Stimulated activated CD8-positive, alpha-beta memory T cell treated with anti-CD3 and anti-CD28 coated beads, Interleukin-12 subunit alpha, Interleukin-12 subunit beta, amount 100 ng/mL, for 4 hours (primary cell): ENCODE measurements at places on chromosomes 7 and 10.

DNA sequence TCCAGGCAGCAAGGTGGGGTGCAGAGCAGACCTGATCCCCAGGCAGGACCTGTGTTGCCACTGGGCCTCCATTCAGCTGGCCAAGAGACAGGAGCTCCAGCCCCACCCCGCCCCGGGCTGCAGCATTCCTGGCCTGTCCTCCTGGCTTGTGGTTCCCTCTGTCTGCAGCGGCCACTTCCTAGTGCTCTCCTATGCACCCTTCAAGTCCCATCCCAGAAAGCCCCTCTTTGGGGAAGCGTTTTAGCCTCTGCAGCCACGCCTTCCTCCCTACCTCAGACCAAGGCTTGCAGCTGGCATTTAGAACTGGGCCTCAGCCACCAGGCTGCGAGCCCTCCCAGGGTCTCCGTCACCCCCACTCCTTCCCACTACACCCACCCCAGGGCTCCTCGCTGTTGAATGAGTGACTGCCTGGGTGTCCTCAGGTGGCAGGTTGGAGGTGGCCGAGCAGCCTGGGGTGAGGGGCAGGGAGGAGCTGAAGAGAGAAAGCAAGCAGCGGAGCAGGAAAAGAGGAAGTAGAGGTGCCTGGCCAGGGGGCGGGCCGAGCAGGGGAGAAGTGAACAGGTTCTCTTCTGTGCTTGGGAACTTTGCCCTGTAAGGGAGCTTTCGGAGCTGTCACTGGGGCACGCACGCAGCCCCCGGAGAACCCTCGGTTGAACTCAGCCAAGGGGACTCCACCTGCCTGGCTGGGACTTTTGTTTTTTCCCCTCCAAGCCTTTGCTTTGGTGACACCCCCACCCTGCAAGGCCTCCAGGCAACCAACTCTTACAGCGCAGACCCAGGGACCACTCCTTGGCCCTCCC is 109.1 kb upstream of the TNRC18 start:
- peak; percentile 31 for DNase-seq

DNA sequence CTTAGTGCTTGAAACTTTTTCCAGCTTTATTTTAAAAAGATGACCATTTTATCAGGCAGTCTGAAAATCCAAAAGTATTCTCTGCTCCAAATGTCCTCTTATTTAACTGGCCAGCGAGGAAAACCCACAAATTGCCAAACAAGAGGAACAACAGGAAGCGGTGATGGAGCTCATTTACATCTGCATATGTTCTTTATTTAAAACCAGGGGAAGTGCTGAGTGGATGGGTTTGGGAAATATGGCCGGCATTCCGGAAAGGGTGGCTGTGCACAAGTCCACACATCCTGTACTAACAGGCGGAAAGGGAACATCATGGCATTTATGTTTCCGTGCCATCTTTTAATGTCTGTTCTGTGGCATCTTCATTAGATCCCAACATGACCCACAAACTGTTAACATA is 974.5 kb downstream of the LRMDA start:
- DNase-seq: no peak

- DNase-seq: no peak
These were observed 444.3 kb downstream of the AUTS2 start for GRCh38 chr7:70042533-70042932.

DNA sequence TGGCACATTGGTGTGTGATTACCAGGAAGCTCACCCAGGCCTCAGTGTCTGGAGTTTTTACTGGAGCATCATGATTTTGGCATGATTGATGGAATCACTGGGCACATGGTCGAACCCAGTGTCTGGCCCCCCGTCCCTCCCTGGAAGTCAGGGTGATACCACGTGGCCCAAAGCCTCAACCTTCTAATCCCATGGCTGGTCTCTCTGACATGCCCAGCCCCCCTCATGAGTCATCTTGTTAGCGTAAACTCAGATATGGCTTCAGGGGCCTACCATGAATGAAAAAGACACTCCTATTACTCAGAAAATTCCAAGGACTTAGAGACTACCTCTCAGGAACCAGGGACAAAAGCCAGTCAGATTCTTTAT is 109.3 kb downstream of the GRK5 start:
- DNase-seq: no peak

GRCh38 chr7:77800158-77800557 is 1.6 kb downstream of the PHTF2 start:
- DNase-seq: no peak

DNA sequence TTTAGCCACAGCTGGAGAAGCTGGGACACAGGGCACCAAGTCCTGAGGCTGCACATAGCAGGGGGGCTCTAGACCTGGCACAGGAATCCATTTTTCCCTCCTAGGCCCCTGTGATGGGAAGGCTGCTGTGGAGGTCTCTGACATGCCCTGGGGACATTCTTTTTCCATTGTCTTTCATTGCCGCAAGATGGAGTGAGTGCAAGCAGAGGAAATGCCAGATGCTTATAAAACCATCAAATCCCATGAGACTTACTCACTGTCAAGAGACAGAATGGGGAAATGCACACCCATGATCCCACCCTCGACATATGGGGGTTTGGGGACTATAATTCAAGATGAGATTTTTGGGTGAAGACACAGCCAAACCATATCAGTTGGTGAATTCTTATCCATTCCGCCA is 94.7 kb upstream of the FERD3L start:
- DNase-seq: no peak

DNA sequence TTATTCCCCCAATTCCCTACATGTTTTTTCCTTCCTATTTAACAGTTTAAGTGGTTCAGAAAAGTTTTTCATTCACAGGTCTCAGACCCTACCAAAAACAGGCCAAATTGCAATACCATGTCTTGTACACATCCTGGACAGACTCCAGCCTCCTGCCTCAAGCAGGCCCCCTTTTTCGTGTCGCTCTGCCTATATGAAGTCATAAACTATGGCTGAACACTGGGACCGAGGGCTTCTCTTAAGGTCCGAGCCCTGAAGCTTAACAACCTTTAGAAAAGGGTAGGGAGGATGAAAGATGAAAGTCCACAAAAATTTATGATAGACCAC is 1.4 kb downstream of the FBXW4 start:
- no peak for DNase-seq

DNA sequence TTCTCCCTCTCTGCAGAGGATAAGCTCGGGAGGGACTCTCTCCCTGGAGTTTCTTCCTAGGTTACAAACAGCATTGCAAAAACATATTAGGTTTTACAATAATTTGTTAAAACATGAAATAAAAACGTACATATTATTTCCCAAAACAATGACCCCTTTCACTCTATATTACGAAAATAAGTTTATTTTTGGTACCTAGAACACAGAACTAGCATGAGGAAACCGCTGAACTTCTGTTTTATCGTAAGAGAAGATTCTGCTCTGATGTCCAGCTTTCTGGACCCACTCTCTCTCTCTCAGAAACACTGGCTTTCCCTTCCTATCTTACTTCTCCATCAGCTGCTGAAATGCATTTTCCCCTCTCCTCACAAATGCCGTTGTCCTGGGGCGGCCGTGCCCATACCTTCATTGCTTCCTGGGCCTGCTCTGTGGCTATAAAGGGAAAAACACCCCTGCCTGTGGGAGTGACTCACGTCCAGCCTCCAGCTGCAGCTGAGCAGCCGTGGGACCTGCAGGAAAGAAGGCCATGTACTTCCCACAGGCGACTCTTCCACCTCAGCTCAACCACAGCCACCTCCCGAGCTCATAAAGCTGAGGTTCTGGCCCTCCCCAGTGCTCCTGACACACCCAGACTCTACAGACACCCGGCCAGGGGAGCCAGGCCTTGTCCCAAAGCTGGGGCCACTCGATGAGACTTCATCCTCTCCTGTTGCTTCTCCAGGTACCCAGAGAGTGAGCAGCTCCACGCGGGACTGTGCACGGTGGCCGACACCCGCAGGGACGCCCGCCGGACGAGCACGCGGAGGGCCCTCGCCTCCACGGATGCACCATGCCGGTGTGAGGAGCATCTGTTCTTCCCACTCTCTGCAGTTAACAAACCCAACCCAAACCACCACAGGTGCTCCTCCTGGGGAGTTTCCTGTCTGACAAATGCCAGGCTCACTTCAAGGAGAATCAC is 3.1 kb downstream of the GPER1 start:
- no peak for DNase-seq

GRCh38 chr10:17233286-17233991 is 5.4 kb downstream of the VIM start:
- DNase-seq: no peak

DNA sequence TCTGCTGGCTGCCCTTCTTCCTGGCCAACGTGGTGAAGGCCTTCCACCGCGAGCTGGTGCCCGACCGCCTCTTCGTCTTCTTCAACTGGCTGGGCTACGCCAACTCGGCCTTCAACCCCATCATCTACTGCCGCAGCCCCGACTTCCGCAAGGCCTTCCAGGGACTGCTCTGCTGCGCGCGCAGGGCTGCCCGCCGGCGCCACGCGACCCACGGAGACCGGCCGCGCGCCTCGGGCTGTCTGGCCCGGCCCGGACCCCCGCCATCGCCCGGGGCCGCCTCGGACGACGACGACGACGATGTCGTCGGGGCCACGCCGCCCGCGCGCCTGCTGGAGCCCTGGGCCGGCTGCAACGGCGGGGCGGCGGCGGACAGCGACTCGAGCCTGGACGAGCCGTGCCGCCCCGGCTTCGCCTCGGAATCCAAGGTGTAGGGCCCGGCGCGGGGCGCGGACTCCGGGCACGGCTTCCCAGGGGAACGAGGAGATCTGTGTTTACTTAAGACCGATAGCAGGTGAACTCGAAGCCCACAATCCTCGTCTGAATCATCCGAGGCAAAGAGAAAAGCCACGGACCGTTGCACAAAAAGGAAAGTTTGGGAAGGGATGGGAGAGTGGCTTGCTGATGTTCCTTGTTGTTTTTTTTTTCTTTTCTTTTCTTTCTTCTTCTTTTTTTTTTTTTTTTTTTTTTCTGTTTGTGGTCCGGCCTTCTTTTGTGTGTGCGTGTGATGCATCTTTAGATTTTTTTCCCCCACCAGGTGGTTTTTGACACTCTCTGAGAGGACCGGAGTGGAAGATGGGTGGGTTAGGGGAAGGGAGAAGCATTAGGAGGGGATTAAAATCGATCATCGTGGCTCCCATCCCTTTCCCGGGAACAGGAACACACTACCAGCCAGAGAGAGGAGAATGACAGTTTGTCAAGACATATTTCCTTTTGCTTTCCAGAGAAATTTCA is 1.7 kb downstream of the ADRB1 start:
- DNase-seq: no peak

DNA sequence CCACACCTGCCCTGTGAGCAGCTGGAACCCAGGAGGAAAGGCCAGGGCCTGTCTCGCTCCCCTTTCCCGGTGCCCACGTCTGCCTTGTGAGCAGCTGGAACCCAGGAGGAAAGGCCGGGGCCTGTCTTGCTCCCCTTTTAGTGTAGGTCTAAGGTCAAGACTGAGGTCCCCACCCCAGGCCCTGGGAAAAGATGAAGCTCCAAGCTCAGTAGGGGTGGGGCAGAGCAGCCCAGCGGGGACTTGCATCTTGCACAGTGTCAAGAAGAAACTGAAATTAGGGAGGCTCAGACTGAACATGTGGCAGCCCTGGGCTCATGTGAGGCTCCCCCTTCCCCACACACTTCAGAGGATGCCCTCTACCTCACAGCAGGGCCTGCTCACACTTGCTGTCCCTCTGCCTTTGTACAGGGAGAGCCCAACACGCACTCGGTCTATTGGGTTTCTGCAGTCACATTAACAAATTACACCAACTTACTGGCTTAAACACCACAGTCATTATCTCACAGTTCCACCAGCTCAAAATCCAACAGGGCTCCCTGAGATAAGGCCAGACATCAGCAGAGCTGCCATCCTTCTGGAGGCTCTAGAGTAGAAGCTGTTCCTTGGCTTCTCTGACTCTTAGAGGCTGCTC is 12.4 kb downstream of the POLL start:
- DNase-seq: no peak

GRCh38 chr7:80623503-80624252 is 14.8 kb upstream of the CD36 start:
- DNase-seq: no peak

- no peak for DNase-seq
These were observed 34.1 kb upstream of the OCM2 start for GRCh38 chr7:98024075-98024474.

GRCh38 chr10:133169173-133169947 is 9.3 kb downstream of the KNDC1 start:
- DNase-seq: no peak

- DNase-seq: no peak
These were observed 466.6 kb upstream of the IGFBP3 start for GRCh38 chr7:46387646-46388045.

GRCh38 chr7:114007386-114007785 is 88.6 kb upstream of the PPP1R3A start:
- no peak for DNase-seq

- no peak for DNase-seq
These were observed 718 bp upstream of the UMAD1 start for GRCh38 chr7:7639847-7640220.

- DNase-seq: no peak
These were observed 214.4 kb upstream of the KIAA1217 start for GRCh38 chr10:23994459-23995046.

DNA sequence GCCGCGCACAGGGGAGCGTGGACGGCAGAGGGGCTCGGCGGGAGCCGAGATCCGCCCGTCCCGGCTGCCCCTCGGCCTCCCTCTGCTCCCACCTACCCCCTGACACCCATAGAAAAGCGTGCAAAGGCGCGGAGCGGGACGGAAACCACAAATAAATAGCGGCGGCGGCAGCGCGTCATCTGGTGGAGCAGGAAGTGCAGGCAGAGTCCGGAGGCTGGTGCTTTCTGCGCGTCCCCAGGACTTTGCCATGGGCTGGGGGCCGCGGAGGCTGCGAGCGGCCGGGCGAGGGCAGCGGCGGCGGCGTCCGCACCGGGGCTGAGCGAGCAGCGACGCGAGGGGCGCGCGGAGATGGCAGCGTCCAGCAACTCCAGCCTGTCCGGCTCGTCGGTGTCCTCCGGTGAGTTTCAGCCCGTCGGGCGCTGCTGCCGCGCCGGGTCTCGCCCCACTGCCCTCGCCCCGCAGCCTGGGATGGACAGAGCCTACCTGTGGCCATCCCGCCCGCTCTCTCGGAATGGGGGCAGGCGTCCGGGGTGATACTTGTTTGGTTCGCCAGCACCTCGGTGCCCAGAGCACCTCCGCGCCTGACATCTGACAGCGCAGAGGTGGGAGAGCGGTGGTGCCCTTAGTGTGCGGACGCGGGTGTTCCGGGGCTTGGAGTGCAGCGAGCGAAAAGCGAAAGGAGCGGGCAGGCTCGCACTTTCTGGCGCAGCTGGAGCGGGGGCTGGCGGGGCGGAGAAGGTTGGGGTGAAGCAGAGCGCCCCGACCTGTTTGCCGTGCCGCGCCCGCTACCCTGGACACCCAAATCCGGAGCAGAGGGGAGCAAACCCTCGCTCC is at the start of gene CHN2:
CHN2 (plus strand) TSS at position 182 of the 834 bp plus-strand sequence.
- DNase-seq: peak; percentile 49

- DNase-seq: no peak
These were observed 1.0 kb downstream of the NKX2-3 start for GRCh38 chr10:99533496-99534449.

- DNase-seq: no peak
These were observed 76.3 kb downstream of the FGFR2 start for GRCh38 chr10:121521794-121522556.
